Prostate gland (tissue), 2 donors: ENCODE measurements at places on chromosomes 5 and 9. TPM values are rescaled to one million over a fixed set of nuclear protein-coding genes. Genes with fewer than 3 reads are reported as not detected.

DNA sequence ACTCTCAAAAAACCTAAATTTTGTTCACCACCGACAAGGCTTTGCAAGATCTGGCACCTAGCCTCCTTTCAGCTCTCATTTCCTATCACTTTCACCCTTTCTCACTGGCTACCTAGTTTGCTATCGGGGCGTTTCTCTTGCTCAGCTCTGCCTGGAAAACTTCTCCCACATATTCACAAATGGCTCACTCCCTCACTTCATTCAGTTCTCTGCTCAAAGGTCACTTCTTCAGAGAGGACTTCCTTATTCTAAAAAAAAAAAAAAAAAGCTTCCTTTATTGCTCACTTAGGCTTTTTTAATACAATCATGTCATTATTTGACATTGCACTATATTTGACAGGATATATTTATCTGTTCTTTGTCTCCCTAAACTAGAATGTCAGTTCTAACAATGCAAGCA is 2.1 kb upstream of the SLC25A46 start:
- H3K4me1 ChIP-seq, result no peaks in the 10 kb centered on the region
- H3K27me3 ChIP-seq, result no peaks in the 10 kb centered on the region
- no peak overlapping the region for H3K27ac ChIP-seq
- no peaks in the 10 kb centered on the region for H3K36me3 ChIP-seq

GRCh38 chr5:141343242-141343952 is at the start of gene PCDHGA3:
Gene PCDHGA3 (plus strand): TSS chr5:141343829. CDS start chr5:141344034, 205 bp downstream.
- H3K4me3 ChIP-seq, result no peak within 1 kb of the TSS
- no peaks in the 10 kb centered on the region for H3K36me3 ChIP-seq
- H3K4me1 ChIP-seq, result no peaks in the 10 kb centered on the region
- no peak for DNase-seq

Gene TLX3
- not detected for total RNA-seq

DNA sequence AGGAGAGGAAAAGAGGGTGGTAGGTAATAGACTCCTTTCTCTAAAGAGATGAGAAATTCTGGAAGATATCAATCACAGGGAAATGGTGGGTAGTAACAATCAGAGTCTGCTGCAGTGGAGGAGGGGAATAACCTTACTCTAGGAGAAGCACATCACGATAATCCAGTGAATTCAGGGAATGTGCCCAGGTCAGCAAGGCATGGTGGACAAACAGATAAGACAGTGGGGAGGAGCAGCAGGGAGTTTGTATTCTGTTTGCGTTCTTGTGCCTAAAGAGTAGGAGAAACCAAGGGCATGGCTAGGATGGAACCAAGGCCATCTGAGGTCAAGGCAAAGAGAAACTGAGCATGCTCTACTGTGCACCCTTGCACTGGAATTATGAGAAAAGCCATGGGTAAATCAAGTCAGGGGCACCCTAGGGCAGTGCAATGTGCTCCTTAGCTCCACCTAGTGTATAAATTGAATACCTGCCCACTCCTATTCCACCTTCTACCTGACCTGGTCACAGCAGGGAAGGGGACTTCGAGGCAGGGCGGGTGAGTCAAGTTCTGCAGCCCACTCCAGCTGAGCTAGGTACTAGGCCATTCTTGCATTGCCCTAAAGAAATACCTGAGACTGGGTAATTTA is 31.6 kb downstream of the RETREG1 start:
- no peaks in the 10 kb centered on the region for H3K4me1 ChIP-seq
- H3K4me3 ChIP-seq, result no peak overlapping the region
- no peaks in the 10 kb centered on the region for H3K36me3 ChIP-seq
- no peak for DNase-seq

Gene ZDHHC11
- 9.8 TPM for total RNA-seq

Gene LECT2
- not detected for total RNA-seq

DNA sequence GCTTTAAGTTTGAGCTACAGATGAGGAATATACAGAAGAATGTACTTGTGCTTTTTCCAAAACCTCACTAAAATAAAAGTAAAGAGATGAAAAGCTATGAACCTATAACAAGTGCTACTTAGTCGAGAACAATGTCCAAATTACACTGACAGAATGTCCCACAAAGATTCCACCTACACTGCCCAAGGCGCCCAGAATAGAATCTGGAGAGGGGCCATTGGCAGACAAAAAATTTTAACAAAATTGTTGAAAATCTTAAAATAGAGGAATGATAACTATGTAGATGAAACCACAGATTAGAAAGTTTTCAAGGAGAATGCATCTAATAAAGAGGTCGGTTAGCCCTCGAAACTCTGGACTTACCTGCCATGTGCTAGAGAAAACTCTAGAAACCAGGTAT is 235.3 kb downstream of the CETN3 start:
- no peaks in the 10 kb centered on the region for H3K36me3 ChIP-seq
- no peak overlapping the region for H3K4me3 ChIP-seq
- H3K27me3 ChIP-seq, result no peaks in the 10 kb centered on the region
- no peak for DNase-seq
- no peak overlapping the region for H3K27ac ChIP-seq

- H3K4me3 ChIP-seq, result no peak overlapping the region
- no peak for DNase-seq
- H3K36me3 ChIP-seq, result no peaks in the 10 kb centered on the region
- no peaks in the 10 kb centered on the region for H3K27me3 ChIP-seq
- no peaks in the 10 kb centered on the region for H3K4me1 ChIP-seq
- no peak overlapping the region for H3K27ac ChIP-seq
Measured at GRCh38 chr5:95007921-95008597, 276.8 kb downstream of the MCTP1 start.

DNA sequence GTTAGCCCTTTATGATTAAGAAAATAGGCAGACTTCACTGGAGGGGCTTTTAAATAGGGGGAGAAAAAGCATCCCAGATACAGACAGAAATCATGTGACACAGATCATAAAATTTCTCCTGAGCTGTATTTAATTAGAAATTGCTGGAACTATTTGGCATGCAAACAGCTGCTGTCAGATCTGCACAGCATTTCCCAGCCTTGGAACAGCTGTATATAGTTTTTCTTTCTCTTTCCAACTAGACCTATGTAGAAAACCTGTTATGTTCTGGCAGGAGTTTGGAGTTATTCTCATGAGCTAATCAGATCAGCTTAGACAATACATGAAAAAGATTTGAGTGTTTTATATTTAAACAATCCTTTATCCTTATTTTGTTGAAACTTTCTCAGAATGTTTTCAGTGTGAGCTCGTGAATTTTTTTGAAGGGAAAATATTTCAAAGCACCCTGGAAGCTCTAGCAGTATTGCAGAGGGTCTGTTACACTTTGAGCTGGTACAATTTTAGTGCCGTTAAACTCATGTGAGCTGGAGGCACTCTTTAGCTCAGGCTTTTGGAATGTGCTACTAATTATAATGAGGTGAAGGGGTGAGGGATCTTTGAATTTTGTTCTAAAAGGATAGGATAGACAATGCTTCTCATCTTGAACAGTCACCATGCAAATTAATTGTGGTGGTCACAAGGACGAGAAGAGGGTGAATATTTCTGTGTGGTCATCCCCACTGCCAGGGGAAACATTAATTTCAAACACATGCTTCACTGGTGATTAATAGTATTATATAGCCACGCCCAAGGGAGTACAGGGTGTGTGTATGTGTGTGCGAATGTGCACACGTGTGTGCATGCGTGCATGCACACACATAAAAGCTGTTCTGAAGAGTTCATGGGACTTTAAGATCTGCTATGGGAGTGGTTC is 239.4 kb upstream of the FBXL7 start:
- no peak overlapping the region for H3K4me3 ChIP-seq
- H3K27ac ChIP-seq, result no peak overlapping the region
- no peak for DNase-seq
- no peaks in the 10 kb centered on the region for H3K36me3 ChIP-seq
- H3K4me1 ChIP-seq, result no peaks in the 10 kb centered on the region
- no peaks in the 10 kb centered on the region for H3K27me3 ChIP-seq

Gene PAX5
- total RNA-seq, result 0.05 TPM

DNA sequence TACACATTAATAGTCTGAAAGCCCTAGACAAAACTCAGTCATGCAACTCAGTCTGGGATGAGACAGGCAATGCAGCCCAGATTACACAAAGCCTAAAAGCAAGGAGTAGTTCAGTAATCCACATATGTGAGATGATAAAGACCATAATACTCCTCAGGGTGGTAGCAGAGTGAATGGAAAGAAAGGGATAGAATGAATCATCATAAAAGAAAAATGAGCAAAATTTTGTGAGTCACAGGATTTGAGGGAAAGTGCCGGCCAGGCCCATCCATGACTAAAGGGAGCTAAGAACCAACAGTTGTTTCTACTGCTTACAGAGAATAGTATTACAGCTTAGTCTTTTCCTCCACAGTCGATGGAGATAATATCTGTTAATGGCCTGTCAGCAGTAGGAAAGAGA is 90.0 kb upstream of the POU5F2 start:
- H3K27me3 ChIP-seq, result no peaks in the 10 kb centered on the region
- DNase-seq, result no peak
- H3K27ac ChIP-seq, result no peak overlapping the region

Gene PCDHGB6
- 11.0 TPM for total RNA-seq

Gene SLC44A1
- total RNA-seq, result 27.1 TPM

Gene SH3TC2
- 69.1 TPM for total RNA-seq

DNA sequence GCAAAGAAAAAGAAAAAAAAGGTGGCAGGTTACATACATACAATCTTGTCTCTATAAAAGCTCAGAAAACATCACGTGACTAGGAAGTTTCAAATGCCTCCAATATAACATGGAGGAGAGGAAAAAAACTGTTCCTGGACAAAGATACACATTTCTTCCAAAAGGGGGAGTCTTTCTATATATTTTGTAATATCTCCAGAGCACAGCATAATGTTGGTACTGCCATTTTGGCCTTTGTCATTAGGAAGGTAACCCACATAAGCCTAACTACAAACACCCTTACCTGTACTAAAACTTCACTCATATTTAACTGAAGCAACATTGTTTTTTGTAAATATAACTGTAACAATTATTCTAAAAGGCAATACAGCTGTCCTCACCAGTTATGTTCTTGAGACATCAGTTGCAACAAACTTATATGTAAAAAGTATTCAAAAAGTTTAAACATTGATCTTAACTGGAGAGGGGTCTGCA is 1.2 kb upstream of the BTF3 start:
- H3K36me3 ChIP-seq, result peaks cover 2% of the 10 kb centered on the region
- no peak overlapping the region for H3K4me3 ChIP-seq
- DNase-seq, result no peak
- no peaks in the 10 kb centered on the region for H3K4me1 ChIP-seq
- no peaks in the 10 kb centered on the region for H3K27me3 ChIP-seq
